Sigmoid colon (tissue), 7 donors: ENCODE measurements at places on chromosomes 1 and 21. TPM values are rescaled to one million over a fixed set of nuclear protein-coding genes. Genes with fewer than 3 reads are reported as not detected.

DNA sequence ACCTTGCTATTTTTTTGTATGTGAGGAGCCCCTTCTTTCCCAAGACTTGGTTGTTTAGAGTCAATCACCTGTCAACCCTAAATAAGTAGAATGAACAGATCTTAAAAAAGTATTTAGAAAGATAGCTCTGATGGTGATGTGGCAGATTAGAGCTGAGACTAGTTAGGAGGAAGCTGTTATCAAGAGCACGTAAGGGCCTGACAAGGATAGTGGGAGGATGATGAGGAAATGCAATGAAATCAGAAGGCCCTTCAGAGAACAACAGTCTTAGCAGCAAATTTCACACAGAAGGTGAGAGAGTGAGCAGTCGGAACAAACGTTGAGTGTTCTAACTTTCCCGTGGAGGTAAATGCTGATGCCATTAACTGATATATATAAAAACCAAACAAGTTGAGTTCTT is 15.9 kb upstream of the S1PR1 start:
- no peaks in the 10 kb centered on the region for H3K27me3 ChIP-seq
- no peaks in the 10 kb centered on the region for H3K36me3 ChIP-seq
- H3K4me1 ChIP-seq, result peaks cover 10% of the 10 kb centered on the region
- no peak for DNase-seq
- H3K4me3 ChIP-seq, result no peak overlapping the region

Gene JAM2
- 5.8 TPM for polyA plus RNA-seq

DNA sequence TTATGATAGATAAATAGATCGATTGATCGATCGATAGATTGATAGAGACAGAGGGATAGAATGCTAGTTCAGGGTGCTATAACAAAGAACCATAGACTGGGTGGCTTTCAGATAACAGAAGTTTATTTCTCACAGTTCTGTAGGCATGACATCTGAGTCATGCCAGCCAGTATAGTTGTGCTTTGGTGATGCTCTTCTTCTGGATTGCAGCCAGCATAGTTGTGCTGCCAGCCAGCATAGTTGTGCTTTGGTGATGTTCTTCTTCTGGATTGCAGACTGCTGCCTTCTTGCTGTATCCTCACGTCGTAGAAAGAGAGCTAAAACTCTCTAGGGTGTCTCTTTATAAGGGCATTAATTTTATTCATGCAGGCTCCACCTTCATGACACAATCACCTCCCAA is 860.8 kb downstream of the BRINP3 start:
- no peaks in the 10 kb centered on the region for H3K4me1 ChIP-seq
- no peaks in the 10 kb centered on the region for H3K27me3 ChIP-seq
- no peak for DNase-seq
- H3K36me3 ChIP-seq, result no peaks in the 10 kb centered on the region

DNA sequence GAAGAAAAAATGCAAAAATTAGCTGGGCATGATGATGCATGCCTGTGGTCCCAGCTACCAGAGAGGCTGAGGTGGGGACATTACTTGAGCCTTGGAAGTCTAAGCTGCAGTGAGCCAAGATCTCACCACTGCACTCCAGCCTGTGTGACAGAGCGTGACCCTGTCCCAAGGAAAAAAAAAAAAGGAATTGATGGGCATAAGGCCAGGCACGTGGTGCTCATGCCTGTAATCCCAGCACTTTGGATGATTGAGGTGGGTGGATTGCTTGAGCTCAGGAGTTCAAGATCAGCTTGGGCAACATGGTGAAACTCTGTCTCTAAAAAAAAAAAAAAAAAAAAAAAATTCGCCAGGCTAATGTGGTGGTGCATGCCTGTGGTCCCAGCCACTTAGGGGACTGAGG is 55.8 kb upstream of the ATP2B4 start:
- DNase-seq, result no peak
- no peaks in the 10 kb centered on the region for H3K4me1 ChIP-seq
- no peak overlapping the region for H3K4me3 ChIP-seq
- no peaks in the 10 kb centered on the region for H3K36me3 ChIP-seq
- no peak overlapping the region for H3K27ac ChIP-seq
- H3K27me3 ChIP-seq, result no peaks in the 10 kb centered on the region

GRCh38 chr1:184247671-184248070 is 139.2 kb upstream of the C1orf21 start:
- no peak overlapping the region for H3K4me3 ChIP-seq
- no peaks in the 10 kb centered on the region for H3K27me3 ChIP-seq
- no peak for DNase-seq
- no peak overlapping the region for H3K27ac ChIP-seq
- H3K4me1 ChIP-seq, result no peaks in the 10 kb centered on the region

- H3K36me3 ChIP-seq, result peaks cover 16% of the 10 kb centered on the region
- H3K27ac ChIP-seq, result no peak overlapping the region
- peaks cover 4% of the 10 kb centered on the region for H3K4me1 ChIP-seq
- H3K4me3 ChIP-seq, result no peak overlapping the region
Measured at GRCh38 chr1:77742011-77742555, 17.6 kb downstream of the USP33 start.

Gene CFAP74
- not detected for polyA plus RNA-seq
